ENCODE measurements at places on chromosomes 4 and X.

- DNase-seq, result no peak
Measured at GRCh38 chr4:3115637-3116270, 41.3 kb downstream of the HTT start.

GRCh38 chrX:154793084-154793795, 12.0 kb downstream of the MPP1 start:
- DNase-seq, result peak; percentile 6

DNA sequence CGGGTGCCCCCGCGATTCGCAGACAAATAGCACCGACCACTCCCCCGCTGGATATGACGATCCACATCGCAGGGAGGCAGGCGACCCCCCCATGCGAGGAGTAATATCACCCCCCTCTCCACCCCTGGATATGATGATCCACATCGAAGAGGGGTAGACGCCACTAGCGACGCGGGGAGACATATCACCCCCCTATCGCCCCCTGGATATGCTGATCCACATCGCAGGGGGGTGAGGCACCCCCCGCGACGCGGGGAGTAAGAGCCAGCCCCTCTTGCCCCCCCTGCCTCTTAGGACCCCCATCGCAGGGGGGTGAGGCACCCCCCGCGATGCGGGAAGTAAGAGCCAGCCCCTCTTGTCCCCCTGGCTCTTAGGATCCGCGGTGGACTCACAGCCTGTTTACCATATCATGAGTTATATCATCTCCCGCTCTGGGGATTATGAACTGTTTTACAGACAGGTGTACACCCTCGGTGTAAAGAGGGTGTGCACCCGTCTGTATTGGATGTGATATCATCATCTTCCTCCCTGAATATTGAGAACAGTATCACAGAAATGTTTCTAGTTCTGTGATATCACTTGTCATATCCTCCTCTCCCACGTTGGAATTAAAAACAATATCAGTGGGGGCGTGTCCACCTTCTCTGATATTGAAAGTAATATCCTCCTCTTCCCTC, 22.7 kb upstream of the DRD5 start:
- no peak for DNase-seq

DNA sequence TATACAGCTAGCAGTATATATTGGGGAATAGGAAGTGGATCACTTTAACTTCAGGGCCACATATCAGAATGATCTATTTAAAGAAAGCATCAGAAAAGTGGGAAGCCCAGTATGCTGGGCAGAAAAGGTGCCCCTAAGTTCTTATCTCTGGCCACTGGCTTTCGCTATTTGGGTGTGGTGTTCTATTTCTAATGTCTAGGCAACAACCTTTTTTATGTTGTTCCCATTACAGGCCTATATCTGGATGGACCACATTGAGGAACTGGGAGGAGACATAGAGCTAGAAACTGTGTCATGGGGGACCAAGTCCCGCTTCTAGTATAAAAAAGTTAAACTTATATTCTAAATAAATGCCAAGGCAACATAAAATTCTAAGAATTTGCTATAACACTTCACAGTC, 935.6 kb downstream of the PDHA2 start:
- peak; percentile 70 for DNase-seq

- peak; percentile 16 for DNase-seq
Measured at GRCh38 chr4:40427128-40427527, 92.0 kb downstream of the CHRNA9 start.

DNA sequence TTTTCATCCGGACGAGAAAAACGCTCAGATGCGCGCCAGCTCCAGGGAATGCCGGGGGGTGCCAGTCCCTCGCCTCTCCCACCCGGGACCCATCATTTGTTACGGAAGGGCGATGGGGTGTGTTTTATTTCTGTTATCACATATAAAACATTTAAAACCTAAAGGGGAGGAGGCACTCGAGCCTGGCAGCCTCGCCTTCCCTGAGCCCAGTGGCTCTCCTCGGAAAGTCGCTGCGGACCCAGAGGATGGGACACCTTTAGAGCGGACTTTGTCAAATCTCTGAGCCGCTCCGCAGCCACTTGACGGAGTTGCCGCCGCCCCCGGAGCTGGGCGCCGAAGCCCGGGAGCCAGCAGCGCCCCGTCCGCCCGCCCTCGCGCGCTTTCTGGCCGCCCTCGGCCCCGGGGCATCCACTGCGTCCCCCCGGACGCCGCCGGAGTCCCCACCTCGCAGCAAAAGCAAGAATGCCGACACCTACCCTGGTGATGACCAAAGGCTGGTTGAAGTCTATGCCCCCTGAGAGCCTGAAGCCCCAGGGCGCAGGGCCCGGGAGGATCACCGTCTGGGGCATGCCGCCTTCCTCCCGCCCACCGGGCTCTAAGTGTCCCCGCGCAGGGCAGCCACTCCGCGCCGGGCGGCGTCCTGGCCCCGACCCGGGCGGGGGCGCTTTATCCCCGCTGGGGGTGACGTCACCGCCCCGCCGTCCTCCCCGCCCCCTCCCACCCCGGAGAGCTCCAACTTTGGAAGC, at the start of gene PDLIM3:
TSS of gene PDLIM3 (minus strand) at position 642 of the 746 bp plus-strand sequence. CDS start at position 569, 73 bp downstream.
- no peak for DNase-seq

DNA sequence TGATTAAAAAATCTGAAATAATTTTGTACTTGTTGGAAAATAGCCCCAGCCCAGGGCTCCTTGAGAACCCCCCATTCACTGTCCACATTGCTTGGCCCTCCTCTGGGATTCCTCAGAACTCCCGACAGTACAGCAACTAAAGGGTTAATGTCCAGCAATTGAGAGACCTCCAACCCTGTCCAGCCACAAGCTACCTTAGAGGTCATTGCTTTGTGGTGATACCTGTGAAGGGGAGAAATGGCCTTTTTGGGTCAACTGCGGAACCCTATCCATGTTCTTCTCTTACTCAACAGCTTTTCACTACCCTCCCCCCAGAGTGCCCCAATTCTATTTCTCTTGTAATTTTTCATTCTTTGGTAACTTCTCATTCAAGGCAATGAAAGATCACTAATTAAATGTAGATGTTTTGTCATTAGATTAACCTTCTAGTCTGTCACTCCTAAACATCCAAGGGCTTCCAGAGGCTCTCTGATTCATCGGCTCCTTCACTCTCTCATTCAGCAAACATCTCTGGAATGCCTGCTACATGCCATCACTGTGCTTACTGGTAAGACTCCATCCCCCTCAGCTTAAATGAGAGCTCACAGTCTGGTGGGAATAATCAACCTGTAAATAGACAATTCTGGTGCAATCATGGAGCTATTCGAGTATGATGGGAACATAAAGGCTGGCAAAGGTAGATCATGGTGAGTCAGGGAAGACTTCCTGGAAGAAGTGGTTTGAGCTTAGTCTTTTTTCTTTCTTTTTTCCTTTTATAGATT, 241.4 kb upstream of the PGRMC2 start:
- DNase-seq, result no peak

GRCh38 chr4:85431156-85431555, 43.8 kb upstream of the ARHGAP24 start:
- no peak for DNase-seq

DNA sequence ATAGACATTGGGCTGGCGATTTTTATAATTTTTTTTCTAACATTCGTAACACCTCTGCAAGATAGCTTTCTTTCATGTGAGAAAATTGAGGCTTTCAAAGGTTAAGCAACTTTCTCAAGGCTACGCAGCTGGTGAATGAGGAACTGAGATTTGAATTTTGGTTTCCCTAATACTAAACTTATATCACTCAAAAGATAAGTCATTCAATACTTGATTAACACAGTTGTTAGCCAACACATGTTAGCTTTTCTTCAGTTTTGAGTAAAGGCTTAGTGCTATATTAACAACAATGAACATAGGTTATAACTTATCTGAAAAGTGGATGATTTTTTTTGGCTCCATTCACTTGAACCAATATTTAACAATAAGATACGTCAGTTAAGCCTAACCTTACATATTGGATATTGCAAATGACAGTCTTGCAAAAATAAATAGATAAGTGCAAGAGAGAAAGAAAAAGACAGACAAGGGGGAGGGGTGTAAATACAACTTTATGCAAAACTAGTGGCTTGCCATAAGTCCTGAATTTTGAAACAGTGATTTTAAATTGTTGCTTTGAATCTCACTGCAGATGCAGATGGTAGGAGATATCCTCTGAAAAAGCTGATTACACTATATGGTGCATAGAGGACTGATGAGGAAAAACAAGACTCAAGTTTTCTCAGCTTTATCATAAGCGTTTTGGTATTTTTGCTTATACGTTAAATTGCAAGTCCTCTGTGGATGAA, 11.1 kb upstream of the GPM6A start:
- DNase-seq, result no peak

GRCh38 chrX:39242187-39242586, 440.9 kb downstream of the MID1IP1 start:
- peak; percentile 34 for DNase-seq

DNA sequence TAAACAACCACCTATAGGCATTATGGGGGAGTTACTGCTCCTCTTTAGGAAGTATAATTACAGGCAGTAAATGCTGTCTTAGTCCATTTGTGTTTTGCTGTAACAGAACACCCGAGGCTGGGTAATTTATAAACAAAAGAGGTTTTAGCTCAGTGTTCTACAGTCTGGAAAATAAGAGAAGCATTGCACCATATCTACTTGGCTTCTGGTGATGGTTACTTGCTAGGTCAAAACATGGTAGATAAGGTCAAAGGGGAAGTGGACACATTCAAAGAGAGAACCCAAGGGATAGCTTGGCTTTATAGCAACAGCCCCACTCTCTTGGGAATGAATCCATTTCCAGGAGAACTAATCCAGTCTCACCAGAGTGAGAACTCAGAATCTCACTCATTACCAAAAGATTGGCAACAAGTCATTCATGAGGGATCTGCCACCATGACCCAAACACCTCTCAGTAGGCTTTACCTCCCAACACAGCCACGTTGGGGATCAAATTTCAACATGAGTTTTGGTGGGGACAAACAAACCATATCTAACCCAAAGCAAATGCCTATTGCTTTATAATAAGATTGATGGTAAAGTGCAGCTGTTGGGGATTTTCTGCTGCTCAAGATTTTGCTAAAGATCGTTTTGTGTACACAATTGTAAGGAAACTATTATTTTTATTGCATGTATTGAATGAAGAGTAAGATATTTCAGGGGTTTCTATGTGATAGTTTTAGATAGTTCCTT, 32.6 kb downstream of the STAG2 start:
- peak; percentile 38 for DNase-seq

Data from OCI-M1 (cell line).